Upper lobe of left lung (tissue), 6 donors: ENCODE measurements at places on chromosomes 7 and 10.

GRCh38 chr10:93710333-93710909 lies 8.0 kb upstream of the FRA10AC1 start:
- DNase-seq: no peak

DNA sequence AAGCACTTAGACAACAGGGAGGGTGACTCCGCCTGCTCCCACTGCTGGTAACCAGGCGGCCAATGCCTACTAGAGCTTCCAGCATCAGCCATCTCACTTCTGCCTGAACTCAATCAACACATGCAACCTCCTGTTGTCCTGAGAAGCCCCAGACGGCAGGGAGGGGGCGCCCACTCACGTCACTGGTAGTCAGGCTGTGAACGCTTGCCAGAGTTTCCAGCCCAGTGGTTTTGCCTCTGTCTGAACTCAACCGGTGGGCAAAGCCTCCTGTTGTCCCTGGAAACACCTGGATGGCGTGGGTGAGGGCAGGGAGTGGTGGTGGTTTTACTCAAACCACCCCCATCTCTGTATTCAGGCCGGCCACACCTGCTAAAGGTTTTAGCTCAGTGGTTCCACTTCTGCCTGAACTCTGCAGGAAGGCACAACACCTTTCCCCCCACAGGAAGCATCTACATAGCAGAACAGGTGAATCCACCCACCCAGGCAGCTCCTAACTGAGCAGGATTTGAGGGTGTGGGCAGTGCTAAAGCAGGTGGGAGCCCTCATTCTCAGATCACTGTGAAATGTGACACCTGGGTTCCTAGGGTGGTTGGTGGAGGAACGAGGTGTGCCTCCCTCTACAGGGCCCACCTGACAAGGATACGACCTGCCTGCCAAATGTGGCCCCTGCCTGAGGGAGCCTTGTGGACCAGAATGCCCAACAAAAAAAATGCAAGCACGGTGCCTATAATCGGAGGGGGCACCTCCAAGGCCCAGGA lies 563.0 kb upstream of the SEMA3D start:
- DNase-seq: no peak

GRCh38 chr7:141575654-141576448 lies 24.6 kb downstream of the AGK start:
- DNase-seq: no peak

- DNase-seq: no peak
Measured at GRCh38 chr7:23022258-23022769, 8.4 kb upstream of the HYCC1 start.

- DNase-seq: no peak
Measured at GRCh38 chr7:117623606-117624005, 143.8 kb downstream of the CFTR start.

DNA sequence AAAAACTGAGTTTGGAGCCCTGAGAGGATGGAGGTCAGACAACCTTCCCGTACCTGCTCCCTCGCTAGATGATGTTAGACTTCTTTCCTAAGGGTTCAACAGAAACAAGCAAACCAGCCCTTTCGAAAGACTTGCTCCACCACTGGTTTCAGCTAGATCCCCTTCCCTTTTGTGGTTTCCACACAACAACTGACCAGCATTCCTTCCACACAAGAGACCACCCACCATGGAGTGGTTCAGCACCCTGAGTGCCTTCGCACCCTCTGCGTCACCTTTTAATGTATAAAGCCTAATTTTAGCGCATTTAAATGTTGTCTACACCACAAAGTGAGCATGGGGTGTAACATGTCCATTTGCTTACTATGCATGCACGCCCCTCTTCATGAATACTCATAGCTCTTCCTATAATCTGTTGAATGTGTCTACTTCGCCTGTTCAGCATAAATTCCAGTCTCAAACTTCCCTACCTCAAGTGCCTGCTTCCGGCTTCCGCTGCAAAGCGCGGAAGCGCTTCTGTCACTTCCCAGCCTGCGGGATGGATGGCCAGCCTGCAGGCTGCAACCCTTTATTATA lies 69.0 kb downstream of the TACC2 start:
- DNase-seq: no peak

GRCh38 chr7:107810626-107811025 lies 7.6 kb upstream of the SLC26A3 start:
- no peak for DNase-seq

GRCh38 chr7:154231732-154232131 lies 179.5 kb downstream of the DPP6 start:
- DNase-seq: no peak

DNA sequence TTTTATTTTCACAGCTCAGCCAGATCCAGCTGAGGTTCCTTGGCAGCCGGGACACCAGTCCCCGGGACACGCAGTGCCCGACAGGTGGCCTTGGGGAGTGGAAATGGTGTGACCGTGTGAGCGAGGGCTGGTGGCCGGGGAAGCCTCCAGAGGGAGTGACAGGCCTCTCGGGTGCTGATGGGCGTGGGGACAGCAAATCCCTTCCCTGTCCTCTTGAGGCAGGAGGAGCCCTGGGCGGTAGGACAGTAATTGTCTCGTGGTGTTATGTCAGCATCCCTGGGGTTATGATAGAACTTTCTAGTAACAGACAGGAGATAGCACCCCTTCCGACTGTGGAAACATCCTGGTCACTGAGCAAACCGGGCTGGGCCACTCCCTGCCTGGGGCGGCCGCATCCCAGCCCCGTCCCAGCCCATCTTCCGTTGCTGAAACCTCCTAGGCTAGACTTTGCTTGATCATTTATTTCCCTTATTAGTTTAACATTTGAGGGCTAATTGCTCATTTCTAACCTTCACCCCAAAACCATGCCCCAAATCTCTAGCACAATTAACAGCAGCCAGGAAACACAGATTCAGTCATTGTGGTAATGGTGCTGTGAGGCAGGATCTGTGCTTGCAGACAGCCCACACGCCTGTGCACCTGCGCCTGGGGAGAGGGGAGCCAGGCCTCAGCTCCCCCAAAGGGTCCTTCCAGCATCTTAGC lies 63.3 kb downstream of the ELFN1 start:
- DNase-seq: no peak

DNA sequence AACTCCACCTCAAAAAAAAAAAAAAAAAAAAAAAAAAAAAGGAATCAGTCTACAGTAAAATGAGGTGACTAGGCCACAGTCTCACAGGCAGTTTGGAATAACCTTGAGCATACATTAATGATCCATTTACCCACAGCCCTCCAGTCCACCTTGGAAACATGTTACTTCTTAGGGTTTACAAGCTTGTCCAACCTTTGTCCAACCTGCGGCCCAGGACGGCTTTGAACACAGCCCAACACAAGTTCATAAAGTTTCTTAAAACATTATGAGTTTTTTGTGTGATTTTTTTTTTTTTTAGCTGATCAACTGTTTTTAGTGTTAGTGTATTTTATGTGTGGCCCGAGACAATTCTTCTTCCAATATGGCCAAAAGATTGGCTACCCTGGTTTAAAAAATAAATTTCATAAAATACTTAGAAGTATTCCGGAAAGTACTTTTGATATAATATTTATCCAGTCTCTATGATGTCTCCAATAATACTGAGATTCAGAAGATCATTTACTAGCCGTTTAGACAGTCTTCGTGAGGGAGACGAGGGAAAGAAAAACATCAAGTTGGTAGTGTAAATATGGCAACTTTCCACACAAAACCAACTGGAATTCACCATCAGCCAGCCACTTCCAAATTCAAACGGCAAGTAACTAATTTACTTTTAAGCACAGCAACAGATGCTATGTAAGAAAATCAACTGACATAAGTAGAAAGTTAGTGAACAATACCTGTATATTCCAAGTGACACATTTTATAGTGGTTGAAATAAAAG lies 9.9 kb downstream of the BAZ1B start:
- DNase-seq: no peak

DNA sequence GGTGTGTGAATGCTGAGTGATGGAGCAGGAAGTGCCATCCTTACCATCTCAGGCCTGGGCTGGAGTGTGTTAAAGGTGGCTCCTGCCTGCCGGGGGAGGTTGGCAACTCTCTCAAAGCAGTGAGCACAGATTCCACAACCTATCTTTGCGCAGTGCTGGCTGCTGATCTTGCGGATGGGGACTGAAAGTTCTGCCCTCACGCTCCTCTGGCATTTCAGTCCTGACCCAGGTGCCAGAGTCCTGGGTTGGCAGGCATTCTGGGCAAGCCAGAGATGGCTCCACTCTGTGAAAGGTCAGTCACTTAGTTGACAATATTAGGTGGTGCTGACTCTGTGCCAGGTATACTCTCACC lies 315.5 kb downstream of the RPS24 start:
- no peak for DNase-seq

- DNase-seq: no peak
Measured at GRCh38 chr10:36494371-36494770, 631.0 kb upstream of the ANKRD30A start.
